Cortex of kidney (tissue), 1 donor: ENCODE measurements at places on chromosomes 11 and 22.

DNA sequence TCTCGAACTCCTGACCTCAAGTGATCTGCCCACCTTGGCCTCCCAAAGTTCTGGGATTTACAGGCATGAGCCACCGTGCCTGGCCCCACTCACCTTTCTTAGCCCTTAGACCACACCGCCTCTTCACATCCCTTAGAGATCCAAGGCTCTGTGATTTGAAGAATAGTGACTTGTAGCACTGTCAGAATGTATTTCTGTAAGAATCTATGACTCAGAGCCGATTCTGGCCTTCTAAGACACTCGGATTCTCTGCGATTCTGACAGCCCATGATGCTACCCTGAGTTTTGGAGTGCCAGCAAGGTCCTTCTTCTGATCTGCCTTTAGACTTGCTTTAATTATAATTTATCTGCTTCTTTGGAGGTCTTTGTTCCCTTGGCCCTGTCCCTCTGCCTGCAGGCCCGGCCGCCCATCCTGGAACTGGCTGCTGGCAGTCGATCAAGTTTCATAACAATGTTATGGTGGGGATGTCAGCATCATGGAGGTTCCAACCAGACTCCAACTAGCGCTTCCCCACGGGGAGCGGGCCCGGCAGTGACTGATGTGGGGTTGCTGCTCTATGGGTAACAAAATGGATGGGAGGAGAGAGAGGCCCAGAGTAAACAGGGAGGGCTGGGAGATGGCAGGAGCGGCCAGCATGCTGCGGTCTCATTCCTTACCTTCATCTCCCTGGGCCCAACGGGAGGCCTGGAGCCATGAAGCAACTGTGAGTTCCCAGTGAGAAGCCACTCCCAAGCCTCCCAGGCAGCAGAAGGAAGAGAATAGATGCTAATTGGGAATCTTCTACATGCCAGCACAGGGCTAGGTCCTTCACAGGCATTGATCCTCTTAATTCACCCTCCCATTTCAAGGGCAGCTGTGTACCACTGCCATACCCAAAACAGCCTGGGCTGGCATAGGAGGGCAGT lies 55.7 kb upstream of the RASD2 start:
- DNase-seq = no peak

- DNase-seq = no peak
Observed at GRCh38 chr11:724778-725386, 18.9 kb downstream of the EPS8L2 start.

GRCh38 chr11:13031349-13031748 lies 22.2 kb downstream of the RASSF10 start:
- no peak for DNase-seq

DNA sequence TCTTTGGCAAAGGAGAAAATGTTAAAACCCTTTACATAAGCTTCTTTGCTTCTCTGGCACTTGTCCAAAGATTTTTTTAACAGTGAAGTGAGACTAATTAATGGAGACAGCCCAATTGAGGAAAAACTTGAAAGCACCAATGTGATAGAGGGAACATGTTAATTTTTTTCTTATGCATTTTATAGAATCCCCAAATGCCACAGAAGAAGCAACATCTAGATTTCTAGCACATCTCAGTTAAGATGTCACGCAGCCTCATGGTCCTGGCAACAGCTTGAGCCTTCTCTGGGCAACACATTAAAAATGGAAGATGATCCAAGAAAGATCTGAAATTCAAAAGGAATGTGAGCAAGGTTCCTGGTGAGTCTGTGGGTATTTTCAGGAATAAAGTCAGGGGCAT lies 48.5 kb downstream of the PACSIN2 start:
- no peak for DNase-seq

DNA sequence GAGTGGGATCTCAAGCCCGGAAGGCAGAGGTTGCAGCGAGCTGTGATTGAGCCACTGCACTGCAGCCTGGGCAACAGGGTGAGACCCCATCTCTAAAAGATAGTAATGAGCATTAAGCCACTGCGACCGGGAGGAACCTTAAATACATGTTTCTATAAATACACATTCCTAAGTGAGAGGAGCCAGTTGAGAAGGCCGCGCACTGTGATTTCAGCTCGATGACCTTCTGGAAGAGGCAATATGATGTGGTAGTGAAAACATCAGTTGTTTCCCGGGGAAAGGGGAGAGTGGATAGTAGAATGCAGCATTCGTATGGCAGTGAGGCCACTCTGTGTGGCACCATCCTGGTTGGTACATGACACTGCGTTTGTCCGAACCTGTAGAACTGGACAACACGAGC lies 18.0 kb downstream of the PTDSS2 start:
- DNase-seq = no peak

DNA sequence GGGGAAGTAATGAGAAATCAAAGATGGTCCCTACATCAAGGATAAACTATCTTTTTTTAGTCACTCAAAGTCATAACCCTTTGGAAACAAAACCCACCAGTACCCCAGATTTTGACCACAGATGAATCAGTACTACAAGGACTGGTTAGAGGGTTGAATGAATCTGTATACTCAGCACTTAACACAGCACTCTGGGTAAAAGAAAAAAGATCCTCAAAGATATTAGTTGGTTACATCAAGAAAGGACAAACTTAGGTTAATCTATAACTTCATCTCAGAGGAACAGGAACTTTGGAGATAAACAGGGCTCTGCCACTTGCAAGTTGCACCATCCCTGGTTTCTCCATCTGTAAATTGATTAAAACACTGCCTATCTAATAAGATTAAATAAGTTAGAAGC lies 18.8 kb downstream of the SC5D start:
- no peak for DNase-seq

DNA sequence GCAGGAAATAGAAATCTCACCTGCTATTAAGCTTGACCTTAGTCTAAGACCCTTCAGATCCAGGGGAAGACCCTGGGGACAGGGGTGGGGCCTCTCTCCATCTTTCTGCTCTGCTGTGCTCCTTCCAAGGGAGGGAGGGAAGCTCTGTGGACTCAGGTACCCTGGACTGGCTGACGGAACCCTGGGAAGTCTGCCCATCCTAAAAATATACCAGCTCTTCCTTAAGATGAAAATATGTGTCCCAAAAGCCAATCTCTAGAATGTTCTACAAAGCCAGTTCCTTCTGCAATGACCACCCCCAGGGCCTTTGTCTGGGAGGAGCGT lies 73.7 kb downstream of the RTL6 start:
- DNase-seq = no peak

DNA sequence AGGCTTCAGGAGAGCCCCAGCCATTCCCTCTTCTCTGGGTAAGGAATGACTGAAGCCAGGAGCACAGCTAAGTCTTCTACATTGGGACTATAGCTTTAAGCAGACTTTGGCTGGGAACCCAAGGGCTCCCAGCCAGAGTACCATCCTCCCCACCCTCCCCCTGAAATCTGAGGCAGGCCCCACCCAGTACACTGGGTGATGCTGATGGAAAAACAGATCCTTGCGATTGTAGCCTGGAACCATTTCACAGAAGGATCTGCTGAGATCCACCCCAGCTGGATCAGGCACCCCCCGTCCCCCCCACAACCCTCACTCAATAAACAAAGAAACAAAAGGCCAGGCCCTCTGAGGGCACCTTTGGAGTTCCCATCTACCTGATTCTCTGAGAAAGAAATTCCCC lies 39.8 kb downstream of the IL18BP start:
- DNase-seq = no peak

GRCh38 chr11:45920531-45921477 lies 1.7 kb upstream of the LARGE2 start:
- no peak for DNase-seq

- DNase-seq = no peak
Observed at GRCh38 chr11:104843150-104843836, 55.0 kb downstream of the CASP12 start.

DNA sequence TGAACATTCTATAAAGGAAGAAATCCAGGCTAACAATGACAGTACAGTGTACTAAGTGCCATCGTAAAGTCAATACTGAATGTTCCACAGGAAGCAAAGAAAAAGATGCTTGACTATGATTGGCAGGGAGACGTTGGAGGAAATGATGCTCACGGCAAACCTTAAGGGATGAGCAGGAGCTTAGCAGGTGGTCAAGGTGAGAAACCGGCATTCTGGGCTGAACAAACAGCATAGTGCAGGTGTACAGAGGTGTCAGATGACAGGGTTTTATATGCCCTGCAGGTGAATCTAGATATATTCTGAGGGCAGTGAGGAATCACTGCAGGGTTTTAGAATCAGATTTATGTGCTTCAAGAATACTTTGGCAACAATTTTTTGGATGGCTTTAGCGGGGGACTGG lies 85.3 kb upstream of the HEPHL1 start:
- no peak for DNase-seq

DNA sequence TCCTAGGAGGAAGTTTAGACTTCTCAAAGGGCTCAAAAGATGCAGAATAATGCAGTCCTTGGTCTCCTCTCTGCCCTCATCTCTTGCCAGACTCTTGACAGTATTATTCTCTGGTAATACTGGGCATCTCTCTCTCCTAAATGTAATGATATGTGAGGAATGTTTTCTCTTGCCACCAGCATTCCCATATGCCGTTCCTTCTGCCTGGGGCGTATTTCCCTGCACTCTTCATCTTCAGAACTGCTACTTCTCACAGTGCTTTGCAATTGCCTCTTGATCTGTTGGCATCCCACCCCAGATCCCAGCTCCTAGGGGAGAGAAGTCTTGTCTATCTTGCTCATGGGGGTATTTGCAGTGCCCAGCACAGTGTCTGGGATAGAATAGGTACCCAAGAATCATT lies 107.4 kb downstream of the RASSF10 start:
- no peak for DNase-seq

- no peak for DNase-seq
Observed at GRCh38 chr11:70498171-70498571, 99.8 kb downstream of the CTTN start.

- DNase-seq = no peak
Observed at GRCh38 chr22:32512267-32512982, 37.8 kb downstream of the FBXO7 start.

GRCh38 chr11:112085822-112086421 lies 634 bp downstream of the TIMM8B start:
- no peak for DNase-seq

DNA sequence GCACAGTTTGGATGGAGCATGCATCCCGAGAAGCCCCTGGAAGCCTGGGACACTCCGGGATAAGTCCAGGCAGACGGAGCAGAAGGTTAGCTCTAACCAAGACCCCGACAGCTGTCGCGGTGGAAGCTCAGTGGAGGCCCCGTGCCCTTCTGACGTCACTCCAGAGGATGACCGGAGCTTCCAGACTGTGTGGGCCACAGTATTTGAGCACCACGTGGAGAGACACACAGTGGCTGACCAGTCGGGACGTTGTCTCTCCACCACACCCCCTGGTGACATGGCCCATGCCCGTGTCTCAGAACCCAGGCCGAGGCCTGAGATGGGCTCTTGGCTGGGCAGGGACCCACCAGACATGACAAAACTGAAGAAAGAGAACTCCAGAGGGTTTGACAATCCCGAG lies 86.3 kb downstream of the KIAA1671 start:
- DNase-seq = no peak

GRCh38 chr11:60769811-60770210 lies 13.1 kb downstream of the MS4A15 start:
- no peak for DNase-seq

DNA sequence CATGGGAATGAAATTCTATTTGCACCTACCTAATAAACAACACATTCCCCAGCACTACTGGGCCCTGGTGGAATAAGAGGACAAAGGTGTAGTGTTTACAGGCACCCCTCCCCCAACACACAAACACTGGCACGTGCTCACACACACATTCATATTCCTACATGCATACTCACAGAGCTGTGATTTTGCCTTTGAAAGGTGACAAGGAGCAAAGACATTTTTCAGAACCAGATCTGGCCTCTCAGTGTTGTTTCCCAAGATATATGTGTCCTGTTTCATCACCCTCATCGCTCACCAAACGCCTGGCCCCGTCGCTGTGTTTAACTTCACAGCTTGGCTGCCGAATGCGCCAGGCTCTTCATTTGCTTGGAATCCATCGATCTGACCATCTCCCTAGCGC lies 292.6 kb downstream of the NTM start:
- no peak for DNase-seq

GRCh38 chr11:33731723-33732531 lies 4.3 kb downstream of the CD59 start:
- no peak for DNase-seq

DNA sequence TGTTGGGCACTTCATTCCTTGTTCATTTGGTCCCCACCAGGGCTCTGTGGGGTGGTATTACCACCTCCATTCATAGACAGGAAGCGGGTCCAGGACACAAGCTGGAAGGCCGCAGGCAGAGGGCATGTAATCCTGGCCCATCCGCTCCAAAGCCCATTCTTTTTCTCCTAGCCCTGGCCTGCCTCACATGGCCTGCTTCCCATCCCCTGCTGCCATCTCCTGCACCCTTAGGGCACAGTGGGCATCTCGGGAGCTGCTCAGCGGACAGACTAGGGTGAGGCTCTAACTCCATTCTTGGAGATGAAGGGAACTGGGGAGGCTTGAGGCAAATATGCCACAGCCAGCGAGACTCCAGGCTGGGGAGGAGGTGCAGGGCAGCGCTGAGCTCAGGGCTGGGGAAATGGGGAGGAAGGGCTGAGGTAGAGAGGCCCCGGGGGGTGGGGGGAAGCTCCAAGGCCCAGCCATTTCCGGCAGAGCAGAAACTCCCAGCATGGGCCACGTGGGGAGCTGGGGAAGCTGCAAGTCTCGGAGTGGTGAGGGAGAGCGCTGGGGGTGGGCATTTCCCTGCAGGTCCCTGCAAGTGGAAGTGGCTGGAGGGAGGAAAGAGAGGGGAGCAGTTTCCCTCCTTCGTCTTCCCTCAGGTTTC lies 14.3 kb upstream of the BCL9L start:
- DNase-seq = no peak

DNA sequence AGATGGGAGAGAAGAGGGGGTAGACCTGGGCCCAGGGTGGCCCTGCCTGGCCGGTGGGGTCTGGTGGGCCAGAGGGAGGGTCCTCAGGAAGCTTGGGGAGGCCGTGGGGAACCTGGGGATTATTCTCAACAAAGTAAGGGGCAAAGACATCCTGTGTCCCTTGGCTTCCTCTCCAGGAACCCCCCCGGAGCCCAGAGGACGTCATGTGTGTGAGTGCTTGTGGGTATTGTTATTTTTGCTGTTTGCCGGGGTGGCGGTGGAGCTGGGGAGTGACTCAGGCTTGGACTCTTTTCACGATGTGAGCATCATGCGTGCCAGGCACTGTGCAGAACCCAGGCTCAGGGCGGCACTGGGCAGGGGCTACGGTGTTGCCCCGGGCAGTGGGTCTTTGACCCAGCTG lies 982 bp upstream of the SHANK3 start:
- DNase-seq = no peak

GRCh38 chr11:76814414-76814813 lies 31.3 kb downstream of the TSKU start:
- DNase-seq = no peak

- DNase-seq = no peak
Observed at GRCh38 chr11:34773211-34773610, 143.0 kb downstream of the APIP start.

DNA sequence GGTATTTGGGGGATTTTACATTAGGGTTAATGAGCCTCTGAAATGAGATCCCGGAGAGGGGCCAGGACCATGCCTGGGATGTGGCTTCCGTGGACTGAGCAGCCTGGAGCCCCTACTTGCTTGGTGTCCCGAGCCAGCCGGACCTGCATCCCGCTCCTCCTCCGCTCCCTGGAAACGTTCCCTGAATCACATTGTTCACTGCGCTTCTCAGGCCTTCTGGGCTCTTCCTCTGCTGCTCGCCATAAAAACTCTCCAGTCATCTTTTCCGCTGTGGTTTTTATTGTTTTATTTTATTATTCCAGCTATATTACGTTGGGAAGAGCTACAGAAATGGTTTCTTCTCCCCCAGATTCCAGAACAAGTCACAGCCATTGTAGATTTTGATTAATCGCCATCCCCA lies 13.3 kb upstream of the KCNQ1OT1 start:
- no peak for DNase-seq
